Stimulated activated CD4-positive, alpha-beta T cell treated with anti-CD3 and anti-CD28 coated beads, Interleukin-15, amount 100 ng/mL, for 48 hours (primary cell): ENCODE measurements at places on chromosomes 11 and 22.

- no peak for DNase-seq
Measured at GRCh38 chr11:122131126-122131525, 15.1 kb upstream of the BLID start.

DNA sequence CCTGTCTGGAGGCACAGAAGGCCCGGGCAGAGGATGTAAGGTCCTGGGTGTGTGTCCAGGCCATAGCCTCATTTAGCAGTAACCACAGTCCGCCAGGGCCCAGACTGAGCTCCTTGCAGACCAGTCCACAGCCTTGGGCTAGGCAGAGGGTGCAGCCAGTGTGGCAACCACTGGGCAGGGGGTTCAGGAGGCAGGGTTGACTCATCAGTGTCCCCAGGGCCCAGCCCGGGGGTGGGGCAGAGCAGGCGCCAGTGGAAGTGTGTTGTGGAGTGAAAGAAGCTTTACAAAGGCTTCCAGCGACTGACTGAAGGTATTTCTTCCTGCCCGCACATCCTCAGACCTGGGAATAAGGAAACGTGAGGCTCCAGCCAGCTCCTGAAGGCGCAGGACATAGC, 27.7 kb upstream of the WNT11 start:
- no peak for DNase-seq

- DNase-seq = no peak
Measured at GRCh38 chr22:24875862-24876506, 70.0 kb downstream of the SGSM1 start.

- DNase-seq = peak; percentile 31
Measured at GRCh38 chr22:25453557-25453956, 110.9 kb upstream of the GRK3 start.

DNA sequence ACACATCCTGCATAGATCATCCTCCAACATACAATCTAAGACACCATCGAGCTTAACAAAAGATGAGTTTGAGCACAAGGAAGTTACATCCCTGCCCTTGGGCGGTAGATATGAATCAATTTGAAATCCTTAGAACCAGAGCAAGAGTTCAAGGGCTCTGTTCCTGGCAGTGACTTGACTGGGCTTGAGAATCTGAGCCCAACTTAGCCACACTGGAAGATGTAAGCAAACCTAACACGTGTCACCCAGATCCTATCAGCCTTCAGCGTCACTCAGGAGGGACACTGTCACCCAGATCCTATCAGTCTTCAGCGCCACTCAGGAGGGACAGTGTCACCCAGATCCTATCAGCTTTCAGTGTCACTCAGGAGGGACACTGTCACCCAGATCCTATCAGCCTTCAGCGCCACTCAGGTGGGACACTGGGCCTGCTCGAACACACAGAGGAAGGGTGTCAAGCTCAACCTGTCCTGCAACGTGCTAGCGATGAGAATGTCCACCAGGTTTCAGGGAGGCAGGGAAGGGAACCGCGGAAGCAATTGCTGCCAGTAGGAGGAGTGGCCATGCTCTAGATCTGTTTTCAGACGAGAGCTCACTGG, 32.8 kb upstream of the CTSD start:
- DNase-seq = no peak

DNA sequence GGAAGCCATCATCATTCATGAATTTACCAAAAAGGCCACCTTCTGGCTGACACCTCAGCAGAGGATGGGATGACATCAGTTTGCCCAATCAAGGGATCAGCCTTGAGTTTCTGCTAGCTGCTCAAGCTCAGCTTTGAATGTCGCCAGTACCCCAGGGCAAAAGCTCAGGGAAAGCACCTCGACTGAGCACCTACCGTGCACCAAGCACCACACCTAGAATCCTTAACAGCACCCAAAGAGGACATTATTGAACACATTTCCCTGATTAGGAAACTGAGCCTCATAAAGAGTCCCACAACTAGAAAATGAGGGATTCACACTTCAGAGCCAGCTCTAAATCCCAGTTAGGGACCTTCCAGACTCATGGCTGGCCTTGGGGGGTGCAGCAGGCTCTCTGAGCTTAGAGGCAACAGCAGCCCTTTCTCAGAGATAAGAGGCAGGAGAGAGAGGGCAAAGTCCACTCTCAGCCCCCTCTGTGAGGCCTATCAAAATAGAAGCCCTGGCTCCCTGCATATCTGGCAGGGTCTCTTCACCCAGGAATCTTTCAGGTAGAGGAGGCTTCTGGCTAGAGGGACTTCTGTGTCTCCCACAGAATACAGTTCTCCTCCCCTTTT, 13.4 kb upstream of the DAGLA start:
- DNase-seq = no peak

GRCh38 chr11:65767406-65767805, 13.4 kb downstream of the AP5B1 start:
- no peak for DNase-seq

DNA sequence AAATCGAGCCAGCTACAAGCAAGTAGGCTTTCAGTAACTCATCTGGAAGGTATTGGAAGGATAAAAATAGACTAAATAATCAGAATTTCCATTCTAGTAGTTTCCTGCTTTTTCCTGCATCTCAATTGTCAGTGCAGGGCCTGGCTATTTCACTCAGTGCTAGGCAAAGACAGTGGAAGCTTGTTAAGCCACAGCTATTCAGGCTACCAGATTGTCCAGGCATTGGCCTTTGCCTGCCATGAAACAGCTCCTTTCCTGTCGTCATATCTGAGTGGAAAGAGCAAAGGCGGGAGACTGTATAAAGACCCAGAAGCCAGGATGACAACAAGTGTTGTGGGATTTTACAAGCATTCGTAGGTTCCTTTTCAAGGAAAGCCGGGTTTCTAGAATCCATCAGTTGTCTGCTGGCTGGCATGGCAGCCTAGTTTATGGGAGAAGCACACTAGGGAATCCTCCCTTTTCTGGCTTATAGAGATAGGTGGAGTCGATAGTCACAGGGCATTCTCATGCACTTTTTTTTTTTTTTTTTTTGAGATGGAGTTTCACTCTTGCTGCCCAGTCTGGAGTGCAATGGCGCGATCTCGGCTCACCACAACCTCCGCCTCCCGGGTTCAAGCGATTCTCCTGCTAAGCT, 2.0 kb upstream of the TNRC6B start:
- DNase-seq = no peak

GRCh38 chr11:67283481-67283963, 5.6 kb upstream of the ANKRD13D start:
- no peak for DNase-seq

DNA sequence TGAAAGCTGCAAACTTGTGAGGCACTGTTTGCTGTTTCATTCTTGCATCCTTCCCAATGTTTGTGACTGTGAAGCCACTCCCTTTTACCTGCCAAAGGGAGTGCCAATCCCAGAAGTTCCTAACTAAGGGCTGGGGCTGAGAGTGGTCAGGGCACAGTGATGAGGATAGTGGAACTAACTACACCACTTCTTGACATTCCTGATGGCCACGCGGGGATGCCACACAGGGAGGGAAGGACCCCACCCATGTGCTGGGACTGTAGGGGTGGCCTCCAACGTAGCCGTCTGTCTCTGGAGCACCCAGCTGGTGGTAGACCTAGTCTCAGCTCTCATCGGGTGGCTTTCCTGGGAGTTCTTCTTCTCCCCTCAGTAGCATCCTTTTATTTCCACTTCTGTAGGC, 335.5 kb downstream of the CADM1 start:
- no peak for DNase-seq

- DNase-seq = no peak
Measured at GRCh38 chr11:17547051-17547577, at the start of gene OTOG. TSS of gene OTOG (plus strand) at chr11:17547259. CDS start at chr11:17547373, 114 bp downstream.

DNA sequence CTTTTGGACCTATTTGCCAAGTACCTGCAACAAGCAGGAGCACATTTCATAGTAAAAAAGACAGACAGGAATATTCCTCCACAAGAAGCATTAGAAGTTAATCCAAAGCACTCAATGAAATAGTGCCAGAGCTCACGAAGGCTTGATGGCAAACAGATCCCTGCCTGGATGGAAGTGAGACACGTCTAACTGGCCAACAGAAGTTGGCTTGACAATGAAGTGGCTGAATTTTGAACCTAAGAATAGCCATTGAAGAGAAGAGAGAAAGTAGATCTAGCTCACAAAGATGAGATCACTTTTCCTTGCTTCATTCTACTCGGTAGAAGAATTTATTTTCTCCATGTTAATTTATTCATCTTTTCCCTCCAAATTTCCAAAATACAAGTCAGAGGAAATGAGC, 30.6 kb upstream of the APOA1 start:
- no peak for DNase-seq

- no peak for DNase-seq
Measured at GRCh38 chr11:115699733-115700132, 195.5 kb upstream of the CADM1 start.

- no peak for DNase-seq
Measured at GRCh38 chr11:73218106-73218829, at the start of gene P2RY2. TSS of gene P2RY2 (plus strand) at chr11:73218281. CDS start at chr11:73234160, 15,879 bp downstream.
